ENCODE measurements at places on chromosomes 3 and 15.

DNA sequence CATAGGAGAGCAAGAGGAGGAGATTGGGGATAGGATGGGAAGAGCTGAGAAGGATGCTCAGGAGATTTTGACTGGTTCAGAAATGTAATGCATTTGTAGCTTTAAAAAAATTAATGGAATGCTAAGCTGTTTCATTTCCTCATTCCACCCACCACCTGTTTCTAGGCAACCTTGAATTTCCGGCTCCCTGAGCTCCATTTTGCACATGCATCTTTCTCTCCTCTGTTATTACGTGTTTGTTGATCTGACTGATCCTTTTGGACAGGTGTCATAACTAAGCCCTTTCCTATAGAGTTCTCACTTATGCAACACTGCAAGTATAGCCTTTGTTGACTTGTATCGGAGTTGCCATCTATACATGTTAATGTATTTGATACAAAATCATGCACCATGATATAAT, 4.3 kb downstream of the TMPRSS7 start:
- DNase-seq = no peak

DNA sequence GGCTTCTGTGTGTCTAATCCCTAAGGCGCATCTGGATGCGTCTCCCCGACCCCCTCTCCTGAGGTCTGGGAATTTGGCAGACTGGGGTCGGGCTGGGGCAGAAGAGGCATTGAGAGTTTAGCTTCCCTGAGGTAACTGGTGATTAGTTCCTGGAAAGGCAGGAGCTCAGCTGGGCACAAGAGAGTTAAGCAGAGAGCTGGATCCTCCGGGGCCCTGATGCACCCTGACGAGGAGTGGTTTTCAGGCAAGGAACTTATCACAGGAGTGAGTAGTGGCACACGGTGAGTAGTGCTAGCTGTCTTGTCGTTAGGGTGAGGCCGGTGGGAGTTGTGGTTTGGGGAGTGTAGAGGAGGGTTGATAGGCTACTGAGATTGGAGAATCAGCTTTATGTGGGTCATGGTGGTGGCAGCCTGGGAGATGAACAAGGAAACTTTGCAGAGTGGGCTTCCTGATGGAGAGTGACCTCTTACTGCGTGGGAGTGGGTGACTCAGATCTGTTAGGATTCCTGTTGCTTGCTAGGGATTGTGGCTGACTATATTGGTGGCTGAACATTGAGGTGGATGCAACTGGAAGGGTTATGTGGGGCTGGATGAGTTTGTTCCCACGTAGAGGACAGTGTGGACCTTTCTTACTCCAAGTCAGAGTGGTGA, 897 bp downstream of the RAD54L2 start:
- peak; percentile 34 for DNase-seq

- DNase-seq = no peak
Observed at GRCh38 chr3:111762537-111762936, 96.5 kb upstream of the PHLDB2 start.

GRCh38 chr3:48069339-48069738, 53.1 kb upstream of the MAP4 start:
- DNase-seq = no peak

DNA sequence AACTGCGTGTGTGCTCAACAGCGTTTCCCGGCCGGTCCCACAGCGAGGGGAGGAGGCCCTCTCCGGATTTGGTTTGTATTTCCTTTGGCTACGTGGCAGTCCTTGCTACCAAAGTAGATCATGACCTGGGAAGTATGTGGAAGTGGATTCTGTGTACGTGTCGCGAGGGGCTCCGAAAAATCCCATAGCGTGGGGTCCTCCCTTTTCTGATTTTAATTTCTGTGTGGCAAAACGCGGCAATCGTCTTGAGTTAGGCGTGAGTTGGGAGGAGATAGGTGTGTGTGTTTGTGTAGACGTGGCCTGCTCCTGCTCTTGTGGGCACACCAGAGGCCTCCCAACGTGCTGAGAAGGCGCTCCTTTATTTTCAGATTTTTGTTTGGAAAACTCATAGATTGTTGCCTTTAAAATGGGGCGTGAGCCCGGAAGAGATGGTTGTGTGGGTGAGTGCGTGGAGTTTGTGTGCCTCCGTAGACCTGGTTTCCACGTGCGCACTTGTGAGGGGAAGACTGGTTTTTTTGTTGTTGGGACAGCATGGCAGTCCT, 1.2 kb downstream of the TRIM71 start:
- DNase-seq = no peak

GRCh38 chr15:29433507-29434248, 164.1 kb upstream of the NSMCE3 start:
- DNase-seq = no peak

DNA sequence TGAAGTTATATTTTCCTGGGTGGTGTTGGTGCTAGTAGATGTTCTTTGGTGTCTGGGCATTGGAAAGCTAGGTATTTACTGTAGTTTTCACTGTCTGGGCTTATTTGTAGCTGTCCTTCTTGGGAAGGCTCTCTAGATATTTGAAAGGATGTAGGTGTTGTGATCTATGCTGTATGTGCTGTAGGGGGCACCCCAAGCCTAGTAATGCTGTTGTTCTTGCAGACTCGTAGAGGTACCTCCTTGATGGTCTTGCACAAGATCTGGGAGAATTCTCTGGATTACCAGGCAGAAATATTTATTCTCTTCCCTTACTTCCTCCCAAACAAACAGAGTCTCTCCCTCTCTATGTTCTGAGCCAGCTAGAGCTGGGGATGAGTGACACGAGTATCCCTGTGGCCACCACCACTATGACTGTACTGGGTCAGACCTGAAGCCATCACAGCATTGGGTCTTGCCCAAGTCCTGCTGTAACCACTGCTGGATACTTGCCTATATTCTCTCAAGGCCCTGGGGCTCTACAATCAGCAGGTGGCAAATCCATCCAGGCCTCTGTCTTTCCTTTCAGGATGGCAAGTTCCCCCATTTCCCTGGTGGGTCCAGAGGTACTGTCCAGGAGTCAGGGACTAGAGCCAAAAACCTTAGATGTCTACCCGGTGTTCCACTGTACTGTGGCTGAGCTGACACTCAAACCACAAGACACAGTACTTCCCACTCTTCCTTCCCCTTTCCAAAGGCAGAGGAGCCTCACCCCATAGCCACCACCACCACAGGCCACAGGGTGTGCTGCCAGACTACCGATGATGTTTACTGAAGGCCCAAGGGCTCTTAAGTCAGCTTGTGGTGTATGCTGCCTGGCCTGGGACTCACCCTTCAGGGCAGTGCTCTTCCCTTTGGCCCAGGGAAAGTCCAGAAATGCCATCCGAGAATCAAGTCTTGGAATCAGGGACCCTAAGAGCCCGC, 195.2 kb upstream of the DPPA4 start:
- DNase-seq = peak; percentile 20

- DNase-seq = no peak
Observed at GRCh38 chr15:68431792-68432401, at the start of gene ITGA11. Gene ITGA11, minus strand, starts transcription at chr15:68432163. Its CDS starts 97 bp downstream, at chr15:68432066.

DNA sequence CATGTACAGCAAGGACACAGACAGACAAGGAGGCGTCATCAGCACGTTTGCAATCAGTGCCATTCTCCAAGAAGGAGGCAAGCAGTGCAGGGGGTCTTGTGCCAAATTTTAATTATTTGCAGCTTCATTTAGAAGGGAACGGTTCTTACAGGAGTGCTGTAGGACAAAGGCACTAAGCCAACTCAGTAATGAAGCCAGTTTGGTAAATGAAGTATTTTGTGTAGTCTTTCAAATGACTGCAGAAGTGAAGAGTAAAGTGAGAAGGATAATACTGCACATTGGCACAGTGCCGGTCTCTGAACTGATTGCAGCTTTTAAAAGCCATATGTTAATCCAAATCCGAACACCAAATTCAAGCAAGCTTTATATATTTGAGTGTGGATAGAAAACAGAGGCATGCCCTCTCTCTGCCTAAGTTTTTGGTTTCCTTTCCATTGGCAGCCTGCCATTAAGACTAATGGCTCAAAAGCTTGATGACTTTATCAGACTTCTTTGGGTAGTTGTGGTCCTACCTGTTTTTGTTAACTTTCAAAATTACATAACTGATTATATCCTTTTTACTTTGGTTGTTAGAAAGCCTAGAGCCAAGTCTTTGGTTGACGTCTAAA, 101.3 kb downstream of the SENP2 start:
- no peak for DNase-seq

- DNase-seq = no peak
Observed at GRCh38 chr15:99437315-99438223, 128.2 kb upstream of the MEF2A start.

DNA sequence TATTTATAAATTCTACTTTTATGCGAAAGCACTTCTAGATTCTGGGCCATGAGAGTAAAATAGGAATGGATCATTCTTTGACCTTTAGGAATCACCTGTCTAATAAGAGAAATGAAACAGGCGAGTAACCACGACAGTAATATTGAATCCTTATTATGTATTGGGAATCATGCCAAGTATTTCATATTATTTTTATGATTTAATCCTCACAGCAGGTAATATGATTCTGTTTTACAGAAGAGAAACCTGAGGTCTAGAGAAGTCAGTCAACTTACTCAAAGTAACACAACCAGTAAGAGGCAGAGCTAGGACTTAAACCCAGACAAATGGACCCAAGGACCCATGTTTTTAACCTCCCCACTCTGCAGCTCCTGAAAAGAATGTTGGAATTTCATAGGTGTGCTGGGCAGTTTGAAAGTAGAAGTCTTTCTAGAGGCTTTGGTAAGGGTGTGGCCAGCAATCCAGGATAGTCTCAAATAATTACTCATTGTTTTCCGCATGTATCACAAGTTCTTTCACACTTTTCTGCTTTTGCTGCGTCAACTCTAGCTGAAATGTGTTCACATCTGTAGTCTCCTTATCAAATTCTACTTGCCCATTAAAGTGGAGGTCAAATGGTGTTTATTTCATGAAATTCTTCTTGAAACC, 181.7 kb downstream of the TPRG1 start:
- DNase-seq = no peak

GRCh38 chr15:82890338-82890994, 62.1 kb downstream of the HOMER2 start:
- DNase-seq = no peak

- no peak for DNase-seq
Observed at GRCh38 chr3:25259871-25260270, 168.2 kb upstream of the RARB start.

GRCh38 chr3:126340943-126341754, 16.1 kb downstream of the KLF15 start:
- DNase-seq = no peak

DNA sequence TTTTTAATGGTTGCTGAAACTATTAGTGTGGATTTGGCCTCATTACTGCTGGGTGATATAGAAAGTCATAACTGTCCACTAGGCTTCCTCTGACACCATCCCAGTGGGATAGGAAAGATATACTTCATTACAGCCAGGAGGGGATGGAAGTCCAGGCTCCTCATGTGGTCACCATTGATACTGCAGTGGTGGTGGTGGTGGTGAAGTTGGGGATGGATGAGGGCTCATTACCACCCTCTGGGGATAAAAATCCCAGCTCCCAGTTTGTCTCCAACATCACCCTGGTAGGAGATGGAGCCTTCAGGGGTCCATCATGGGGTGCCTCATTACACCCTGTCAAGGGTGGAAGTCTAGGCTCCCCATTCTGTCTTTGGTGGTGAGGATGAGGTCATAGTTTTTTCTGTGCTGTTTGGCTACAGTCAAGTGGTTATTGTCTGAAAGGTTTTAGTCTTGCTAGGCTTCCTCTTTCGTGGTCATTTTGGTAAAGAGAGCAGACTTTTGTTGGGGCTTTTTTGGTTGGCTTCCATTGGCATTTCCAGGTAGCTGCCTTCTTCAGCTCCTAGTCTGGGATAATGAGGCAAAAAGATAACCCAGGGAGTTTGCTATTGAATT, 30.1 kb upstream of the FILIP1L start:
- DNase-seq = no peak

GRCh38 chr3:113468539-113468938, 27.2 kb upstream of the CFAP44 start:
- no peak for DNase-seq

- no peak for DNase-seq
Observed at GRCh38 chr3:127053026-127053425, 70.1 kb downstream of the PLXNA1 start.

GRCh38 chr3:61358364-61358763, 107.1 kb upstream of the FHIT start:
- DNase-seq = no peak
